ENCODE measurements at places on chromosomes 3 and 15.

DNA sequence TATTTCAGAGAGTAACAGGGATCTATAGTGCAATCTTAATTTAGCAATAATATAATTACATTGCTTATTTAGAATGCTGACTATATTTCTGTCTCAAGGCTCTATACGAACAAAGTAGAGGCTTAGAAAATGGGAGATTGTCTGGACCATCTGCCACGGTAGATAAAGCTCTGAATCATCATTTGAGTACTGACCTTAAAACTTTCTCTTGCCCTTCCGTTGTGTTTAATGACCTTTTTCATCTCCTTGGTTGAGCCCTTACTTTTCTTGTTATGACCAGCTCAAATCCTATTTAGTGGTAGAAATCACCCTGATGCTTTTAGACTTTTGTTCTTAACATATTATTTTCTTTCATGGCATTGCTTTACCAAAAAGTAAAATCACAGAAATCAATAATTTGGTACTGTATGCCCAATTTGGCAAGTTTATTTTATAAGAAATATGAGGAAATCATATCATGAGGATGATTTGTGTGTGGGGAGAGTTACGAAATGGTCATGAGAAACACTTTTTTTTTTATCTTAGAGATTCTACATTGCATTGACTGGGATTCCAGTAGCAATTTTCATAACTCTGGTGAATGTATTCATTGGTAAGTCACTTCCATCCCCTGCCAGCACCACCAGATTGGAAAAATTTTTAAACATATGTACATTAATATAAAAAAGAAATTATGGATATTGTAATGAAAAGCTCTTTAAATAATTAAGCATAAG lies 11.0 kb downstream of the NDUFB5 start:
- no peak for DNase-seq

DNA sequence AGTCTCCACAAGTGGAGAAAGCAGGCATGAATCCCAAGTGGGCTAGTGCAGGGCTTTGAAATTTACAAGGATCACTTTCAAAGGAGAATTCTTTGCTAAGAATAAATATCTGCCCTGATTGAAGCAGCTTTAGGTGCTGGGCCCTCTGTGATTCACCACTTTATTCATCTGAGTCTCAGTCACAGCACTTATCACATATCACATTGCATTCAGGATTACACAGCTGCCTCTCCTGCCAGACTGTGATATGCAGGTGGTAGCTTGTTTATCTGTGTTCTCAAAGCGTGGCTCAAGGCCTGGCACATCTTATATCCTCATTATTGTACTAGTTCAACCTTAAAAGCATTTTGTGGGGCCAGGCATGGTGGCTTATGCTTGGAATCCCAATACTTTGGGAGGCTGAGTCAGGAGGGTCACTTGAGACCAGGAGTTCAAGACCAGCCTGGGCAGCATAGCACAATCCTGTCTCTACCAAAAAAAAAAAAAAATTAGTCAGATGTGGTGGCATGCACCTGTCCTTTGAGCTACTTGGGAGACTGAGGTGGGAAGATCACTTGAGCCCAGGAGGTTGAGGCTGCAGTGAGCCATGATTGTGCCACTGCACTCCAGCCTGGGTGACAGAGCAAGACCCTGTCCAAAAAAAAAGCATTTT lies 156.9 kb upstream of the EIF1B start:
- DNase-seq: no peak

- DNase-seq: no peak
Measured at GRCh38 chr3:109899925-109900324, 562.6 kb upstream of the DPPA4 start.

DNA sequence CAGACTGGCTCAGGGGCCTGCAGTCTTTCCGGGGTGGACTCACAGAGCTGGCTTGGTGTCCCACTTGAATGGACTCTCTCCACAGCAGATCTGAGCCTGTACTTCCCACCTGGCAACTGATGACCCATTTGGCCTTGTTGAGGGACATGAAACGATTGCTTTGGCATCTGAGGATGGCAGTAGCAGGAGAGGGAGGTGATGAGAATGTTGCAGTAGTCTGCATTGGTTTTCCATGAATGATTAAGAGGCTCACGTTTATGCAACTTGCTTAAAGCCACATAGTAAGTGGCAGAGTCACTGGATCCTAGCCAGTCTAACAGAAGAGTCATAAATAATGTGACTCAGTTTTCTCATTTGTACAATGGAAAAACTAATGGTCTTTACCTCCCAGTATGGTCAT lies 21.9 kb downstream of the IL20RB start:
- DNase-seq: no peak

GRCh38 chr15:101194546-101195125 lies 57.2 kb downstream of the CHSY1 start:
- DNase-seq: no peak

All from amygdala (tissue), 56 donors.